ENCODE measurements at places on chromosomes 4 and X.

- no peak overlapping the region for H3K4me3 ChIP-seq
- peaks cover 13% of the 10 kb centered on the region for H3K36me3 ChIP-seq
- H3K27ac ChIP-seq = peak overlapping the region; percentile 42
- peaks cover 22% of the 10 kb centered on the region for H3K4me1 ChIP-seq
- no peaks in the 10 kb centered on the region for H3K27me3 ChIP-seq
- DNase-seq = no peak
These were observed 133.8 kb downstream of the AFF1 start for GRCh38 chr4:87068583-87069021.

DNA sequence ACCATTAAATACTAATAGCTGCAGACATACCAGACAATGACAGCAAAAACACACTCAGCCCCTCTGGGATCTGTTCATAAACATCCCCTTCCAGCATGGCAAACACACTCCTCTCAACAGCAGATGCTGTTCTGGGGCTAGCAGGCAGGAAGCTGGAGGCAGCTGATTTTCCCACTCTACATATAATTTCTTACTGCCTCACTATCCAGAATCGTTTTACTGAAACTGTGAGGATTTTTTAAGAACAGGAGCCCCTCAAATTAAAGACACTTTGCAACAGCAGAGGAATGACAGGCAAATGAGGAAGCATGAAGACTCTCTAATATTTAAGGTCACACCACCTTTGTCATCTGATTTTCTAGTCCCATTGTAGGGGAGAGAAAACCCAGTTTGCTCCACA lies 2.2 kb downstream of the MAPK10 start:
- H3K27ac ChIP-seq = no peak overlapping the region
- no peaks in the 10 kb centered on the region for H3K36me3 ChIP-seq
- no peaks in the 10 kb centered on the region for H3K27me3 ChIP-seq
- peaks cover 18% of the 10 kb centered on the region for H3K4me1 ChIP-seq

DNA sequence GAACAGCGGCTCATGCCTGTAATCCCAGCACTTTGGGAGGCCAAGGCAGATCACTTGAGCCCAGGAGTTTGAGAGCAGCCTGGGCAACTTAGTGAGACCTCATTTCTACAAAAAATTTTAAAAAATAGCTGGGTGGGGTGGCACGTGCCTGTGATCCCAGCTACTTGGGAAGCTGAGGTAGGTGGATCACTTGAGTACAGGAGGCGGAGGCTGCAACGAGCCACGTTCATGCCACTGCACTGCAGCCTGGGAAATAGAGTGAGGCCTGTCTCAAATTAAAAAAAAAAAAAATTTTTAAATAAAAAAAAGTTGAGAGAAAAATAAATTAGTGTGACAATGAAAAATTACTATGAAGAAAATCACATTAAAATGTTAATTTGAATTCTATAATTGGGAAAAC lies 10.5 kb downstream of the VEGFC start:
- H3K4me1 ChIP-seq = no peaks in the 10 kb centered on the region
- no peaks in the 10 kb centered on the region for H3K27me3 ChIP-seq
- H3K4me3 ChIP-seq = no peak overlapping the region
- no peak overlapping the region for H3K27ac ChIP-seq
- DNase-seq = no peak
- no peaks in the 10 kb centered on the region for H3K36me3 ChIP-seq

DNA sequence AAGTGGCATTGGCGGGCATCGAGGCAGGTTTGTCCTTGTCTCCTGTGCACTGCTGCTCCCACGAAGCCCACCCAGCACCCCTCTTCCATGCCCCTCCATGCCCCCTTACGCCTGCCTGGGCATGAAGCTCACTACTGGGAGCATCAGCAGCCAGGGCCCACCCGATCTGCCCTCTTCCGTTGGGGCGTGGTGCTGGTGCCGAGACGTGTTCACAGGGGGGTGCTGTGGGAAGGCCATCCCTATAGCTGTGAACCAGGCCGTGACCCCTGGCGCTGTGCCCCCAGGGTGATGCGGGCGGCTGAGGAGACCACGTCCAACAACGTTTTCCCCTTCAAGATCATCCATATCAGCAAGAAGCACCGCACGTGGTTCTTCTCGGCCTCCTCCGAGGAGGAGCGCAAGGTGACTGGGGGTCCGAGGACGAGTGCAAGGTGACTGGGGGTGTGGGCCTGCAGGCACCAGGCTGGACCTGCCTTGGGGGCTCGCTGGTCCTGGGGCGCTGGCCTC lies 19.3 kb upstream of the ADD1 start:
- no peak overlapping the region for H3K4me3 ChIP-seq
- peaks cover 8% of the 10 kb centered on the region for H3K4me1 ChIP-seq

- no peaks in the 10 kb centered on the region for H3K36me3 ChIP-seq
- H3K4me1 ChIP-seq = no peaks in the 10 kb centered on the region
- no peak overlapping the region for H3K4me3 ChIP-seq
These were observed 131.4 kb downstream of the CHIC2 start for GRCh38 chr4:53932796-53933610.

DNA sequence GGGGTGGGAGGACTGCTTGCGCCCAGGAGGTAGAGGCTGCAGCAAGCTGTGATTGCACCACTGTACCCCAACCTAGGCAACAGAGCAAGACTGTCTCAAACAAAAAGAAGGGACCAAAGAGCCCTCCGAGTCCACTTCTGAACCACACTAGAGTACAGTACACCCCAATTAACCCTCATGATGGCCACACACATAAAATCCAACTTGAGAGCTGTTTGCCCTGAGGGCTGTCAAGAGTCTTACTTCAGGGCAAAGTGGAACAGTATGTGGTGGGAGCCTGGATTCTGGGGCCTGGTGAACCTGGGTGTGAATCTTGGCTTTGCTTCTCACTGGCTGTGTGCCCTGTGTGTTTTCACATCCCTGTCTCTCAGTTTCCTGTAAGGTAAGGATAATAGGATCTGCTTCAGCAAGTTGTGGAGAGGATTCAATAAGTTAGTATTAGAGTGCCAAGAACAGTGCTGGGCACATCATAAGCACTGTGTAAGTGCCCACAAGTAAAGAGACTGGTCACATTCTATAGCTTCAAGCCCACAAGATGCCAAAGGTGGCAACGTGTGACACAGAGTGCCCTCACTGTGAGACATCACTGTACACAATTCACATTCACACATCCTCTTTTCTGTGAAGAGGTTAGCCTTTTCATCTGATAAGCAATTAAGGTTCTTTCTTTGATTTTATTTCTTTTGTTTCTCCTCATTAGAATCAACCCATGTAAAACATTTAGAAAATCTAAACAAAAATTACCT lies 52.1 kb downstream of the LEF1 start:
- H3K27me3 ChIP-seq = peaks cover 3% of the 10 kb centered on the region
- H3K4me1 ChIP-seq = peaks cover 24% of the 10 kb centered on the region
- no peaks in the 10 kb centered on the region for H3K36me3 ChIP-seq
- H3K4me3 ChIP-seq = no peak overlapping the region

DNA sequence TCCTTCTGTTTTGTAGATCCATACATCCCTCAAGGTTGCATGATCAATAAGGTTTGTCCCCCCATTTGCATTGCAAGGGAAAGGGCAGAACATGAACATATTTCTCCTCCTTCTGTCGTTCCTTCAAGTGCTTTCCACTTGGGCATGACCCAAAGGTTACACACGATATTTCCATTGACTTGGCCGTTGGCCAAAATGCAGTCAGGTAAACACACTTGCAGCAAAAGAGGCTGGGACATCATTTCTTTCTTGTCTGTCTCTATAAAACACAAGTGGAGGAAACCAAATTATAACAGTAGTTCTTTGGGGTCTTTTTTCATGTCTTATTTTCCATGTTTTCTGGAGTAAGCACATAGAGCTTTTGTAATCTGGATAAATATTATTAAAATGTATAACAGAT lies 156.1 kb downstream of the FRAS1 start:
- H3K27ac ChIP-seq = no peak overlapping the region
- DNase-seq = no peak
- no peaks in the 10 kb centered on the region for H3K36me3 ChIP-seq
- peaks cover 2% of the 10 kb centered on the region for H3K27me3 ChIP-seq
- no peak overlapping the region for H3K4me3 ChIP-seq

DNA sequence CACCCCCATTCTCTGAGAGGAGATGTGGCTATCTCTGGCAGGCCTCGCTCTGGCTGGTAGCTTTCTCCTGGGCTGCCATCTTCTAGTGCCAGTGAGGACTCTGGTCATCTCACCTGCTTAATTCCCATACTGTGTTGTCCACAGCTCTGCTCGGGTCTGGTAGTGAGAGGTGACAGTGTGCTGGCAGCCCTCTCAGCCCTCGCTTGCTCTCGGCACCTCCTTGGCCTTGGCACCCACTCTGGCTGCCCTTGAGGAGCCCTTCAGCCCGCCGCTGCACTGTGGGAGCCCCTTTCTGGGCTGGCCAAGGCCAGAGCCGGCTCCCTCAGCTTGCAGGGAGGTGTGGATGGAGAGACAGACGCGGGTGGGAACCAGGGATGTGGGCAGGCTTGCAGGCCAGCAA lies 52.7 kb downstream of the CPLX1 start:
- H3K4me1 ChIP-seq = peaks cover 34% of the 10 kb centered on the region
- no peak overlapping the region for H3K27ac ChIP-seq
- no peaks in the 10 kb centered on the region for H3K27me3 ChIP-seq
- H3K4me3 ChIP-seq = no peak overlapping the region

GRCh38 chr4:60648774-60649173 lies 551.4 kb upstream of the ADGRL3 start:
- no peak overlapping the region for H3K27ac ChIP-seq
- H3K4me1 ChIP-seq = no peaks in the 10 kb centered on the region
- no peak for DNase-seq
- no peaks in the 10 kb centered on the region for H3K36me3 ChIP-seq

GRCh38 chrX:137195991-137196390 lies 162.2 kb upstream of the GPR101 start:
- no peaks in the 10 kb centered on the region for H3K4me1 ChIP-seq
- no peaks in the 10 kb centered on the region for H3K36me3 ChIP-seq
- H3K4me3 ChIP-seq = no peak overlapping the region
- no peak for DNase-seq

GRCh38 chrX:97096385-97096784 lies 212.7 kb downstream of the RPA4 start:
- H3K36me3 ChIP-seq = peaks cover 12% of the 10 kb centered on the region
- no peaks in the 10 kb centered on the region for H3K4me1 ChIP-seq
- H3K27me3 ChIP-seq = no peaks in the 10 kb centered on the region
- H3K4me3 ChIP-seq = no peak overlapping the region
- DNase-seq = no peak

DNA sequence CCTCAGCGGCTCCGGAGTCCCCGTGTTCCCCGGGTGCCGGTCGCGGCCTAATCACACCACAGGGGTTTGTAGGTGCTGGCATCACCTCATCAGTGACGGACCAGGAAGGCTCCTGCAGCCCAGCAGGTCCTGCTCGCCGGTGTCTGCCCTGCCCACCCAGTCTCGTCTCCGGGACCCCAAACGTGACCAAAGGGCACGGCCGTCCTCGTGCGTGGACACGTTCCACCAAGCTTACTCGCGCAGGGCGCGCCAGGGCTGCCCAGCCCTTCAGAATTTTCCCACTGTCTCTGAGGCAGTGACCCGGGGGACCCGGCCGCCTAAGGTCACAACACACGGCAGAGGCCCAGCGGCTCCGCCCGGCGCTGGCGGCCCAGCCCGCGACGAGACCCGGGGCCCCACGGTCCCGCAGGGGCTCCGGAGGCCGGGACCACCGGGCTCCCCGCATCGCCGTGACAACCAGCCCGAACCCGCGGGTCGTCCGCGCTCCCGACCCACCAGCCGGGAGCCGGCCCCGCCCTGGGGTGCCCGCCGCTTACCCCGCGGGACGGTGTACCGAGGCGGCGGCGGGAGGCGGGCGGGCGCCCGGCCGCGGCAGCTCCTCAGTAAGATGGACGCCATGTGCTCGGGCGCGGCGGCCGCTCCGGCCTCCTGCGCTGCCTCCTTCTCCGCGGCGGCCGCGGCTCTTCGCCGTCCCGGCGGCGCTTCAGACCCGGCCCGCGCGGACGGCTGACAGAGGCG lies 454 bp downstream of the LETM1 start:
- no peaks in the 10 kb centered on the region for H3K27me3 ChIP-seq
- peak overlapping the region; percentile 75 for H3K27ac ChIP-seq
- DNase-seq = peak; percentile 49
- H3K4me3 ChIP-seq = peak overlapping the region; percentile 80
- peaks cover 9% of the 10 kb centered on the region for H3K36me3 ChIP-seq

All from activated B cell treated with CpG ODN at 0.5 μM for 24 hours (primary cell).